ENCODE measurements at places on chromosomes 13 and 19.

DNA sequence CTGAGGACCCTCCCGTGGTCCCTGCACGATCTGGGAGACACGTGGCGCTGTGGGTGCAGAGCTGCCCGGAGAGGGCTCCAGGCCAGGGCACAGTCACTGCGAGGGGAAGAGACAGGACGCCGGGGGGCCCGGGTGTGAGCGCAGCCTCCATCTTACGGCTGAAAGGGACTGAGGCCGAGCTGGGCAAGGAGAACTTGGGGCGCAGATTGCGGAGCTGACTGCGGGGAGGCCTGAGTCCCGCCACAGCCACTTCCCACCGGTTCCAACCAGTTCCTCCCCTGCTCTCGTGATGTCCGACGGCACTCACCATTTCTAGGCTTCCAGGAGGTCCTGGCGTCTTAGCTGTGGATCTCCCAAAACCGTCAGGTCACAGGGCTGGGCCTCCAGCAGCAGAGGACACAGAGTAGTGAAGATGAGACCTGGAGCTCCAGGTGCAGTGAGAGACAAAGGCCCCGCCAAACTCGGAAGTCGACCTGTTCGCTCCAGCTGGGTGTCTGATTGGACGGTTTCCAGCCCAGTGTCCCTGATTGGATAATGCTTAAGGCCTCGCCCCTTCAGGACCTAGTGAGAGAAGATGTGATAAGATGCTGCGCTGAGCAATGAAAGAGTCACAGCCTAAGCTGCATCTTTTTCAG lies 4.8 kb upstream of the ZNF253 start:
- DNase-seq: no peak

DNA sequence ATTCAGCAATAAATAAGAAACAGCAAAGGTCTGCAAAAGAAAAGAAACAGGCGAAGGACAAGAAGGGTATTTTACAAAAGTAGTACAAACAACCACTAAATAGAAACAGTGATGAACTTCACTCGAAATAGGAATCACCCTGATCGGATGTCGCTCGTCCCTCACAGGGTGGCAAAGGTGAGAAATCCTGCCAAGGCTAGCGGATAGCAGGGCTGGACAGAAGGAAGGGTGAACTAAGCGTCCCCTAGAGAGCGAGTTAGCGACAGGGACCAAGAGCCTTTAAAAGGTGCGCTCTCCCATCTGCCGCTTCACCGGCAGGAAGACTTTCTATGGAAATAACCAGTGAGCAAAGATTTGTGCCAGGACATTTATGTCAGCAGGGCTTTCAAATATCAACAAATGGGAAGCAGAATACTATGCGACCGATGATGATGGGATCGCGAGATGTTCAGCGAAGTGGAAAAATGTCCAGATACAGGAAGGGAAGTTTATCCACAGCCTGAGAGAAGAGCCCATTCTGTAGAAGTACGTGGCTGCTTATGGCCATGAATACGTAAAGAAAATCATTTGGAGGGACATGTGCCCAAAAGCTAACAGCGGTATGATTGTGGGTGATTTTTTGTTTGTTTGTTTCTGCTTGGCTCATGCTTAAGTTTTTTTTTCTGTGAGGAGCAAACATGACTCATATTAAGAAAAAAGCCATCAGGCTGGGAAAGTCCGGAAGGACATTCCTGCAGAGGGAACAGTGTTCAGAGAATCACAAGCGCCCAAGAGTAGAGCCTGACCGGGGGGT lies 18.9 kb downstream of the ELAVL1 start:
- DNase-seq: no peak

DNA sequence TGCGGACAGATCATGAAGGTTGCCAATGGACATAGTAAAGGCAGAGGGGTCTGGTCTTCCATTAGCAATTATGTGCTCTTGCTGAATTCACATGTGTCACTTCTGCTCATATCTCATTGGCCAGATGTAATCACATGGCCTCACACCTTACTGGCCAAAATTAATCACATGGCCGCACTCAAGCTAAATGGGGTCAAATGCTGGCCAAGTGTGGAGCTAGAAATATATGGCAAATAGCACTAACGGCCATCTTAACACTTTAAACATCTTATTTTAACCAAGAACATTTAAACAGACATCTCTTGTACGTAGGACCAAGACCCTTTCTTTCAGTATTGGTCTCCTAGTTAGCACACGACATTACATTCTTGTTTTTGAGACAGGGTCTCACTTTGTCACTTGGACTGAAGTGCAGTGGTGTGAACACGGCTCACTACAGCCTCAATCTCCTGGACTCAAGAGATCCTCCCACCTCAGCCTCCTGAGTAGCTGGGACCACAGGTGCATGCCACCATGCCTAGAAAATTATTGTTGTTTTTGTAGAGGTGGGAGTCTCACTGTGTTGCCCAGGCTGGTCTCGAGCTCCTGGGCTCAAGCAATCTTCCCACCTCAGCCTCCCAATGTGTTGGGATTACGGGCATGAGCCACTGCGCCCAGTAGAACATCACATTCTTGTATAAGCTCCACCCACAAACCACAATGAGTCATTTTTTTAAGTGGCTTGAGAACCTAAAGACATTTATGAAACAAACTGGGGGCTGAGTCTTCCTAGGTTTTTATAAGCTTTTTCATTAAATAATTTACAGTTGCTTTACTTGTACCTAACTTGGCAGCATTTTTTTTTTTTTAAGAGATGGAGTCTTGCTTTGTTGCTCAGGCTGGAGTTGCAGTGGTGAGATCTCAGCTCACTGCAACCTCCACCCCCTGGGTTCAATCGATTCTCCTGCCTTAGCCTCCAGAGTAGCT lies 2.9 kb upstream of the PTOV1 start:
- no peak for DNase-seq

- no peak for DNase-seq
Observed at GRCh38 chr19:21677696-21678418, 89.5 kb downstream of the ZNF100 start.

- DNase-seq: no peak
Observed at GRCh38 chr13:39023761-39024160, 14.1 kb downstream of the PROSER1 start.

DNA sequence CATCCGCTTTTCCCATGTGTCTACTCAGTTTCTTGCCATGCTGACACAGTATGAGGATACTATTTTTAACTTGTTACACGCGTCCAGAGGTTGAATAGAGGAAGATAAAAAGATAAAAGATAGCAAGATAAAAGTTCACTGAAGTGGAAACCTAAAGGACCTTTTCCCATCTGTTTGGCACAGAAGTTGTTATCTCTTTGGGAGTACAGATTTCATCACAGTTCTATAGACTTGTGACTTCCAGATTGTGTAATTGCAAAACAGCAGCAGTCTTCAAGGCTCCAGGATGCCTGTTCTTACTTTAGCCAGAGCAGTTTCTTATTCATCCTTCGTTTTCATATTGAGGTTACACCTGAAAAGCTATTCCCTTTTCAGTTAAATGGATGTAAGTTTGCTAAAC lies 369.2 kb downstream of the GPC5 start:
- DNase-seq: no peak

- DNase-seq: no peak
Observed at GRCh38 chr19:19067276-19068072, 3.7 kb downstream of the SLC25A42 start.

GRCh38 chr13:50529154-50529882 lies 314.2 kb downstream of the DLEU7 start:
- DNase-seq: peak; percentile 38

DNA sequence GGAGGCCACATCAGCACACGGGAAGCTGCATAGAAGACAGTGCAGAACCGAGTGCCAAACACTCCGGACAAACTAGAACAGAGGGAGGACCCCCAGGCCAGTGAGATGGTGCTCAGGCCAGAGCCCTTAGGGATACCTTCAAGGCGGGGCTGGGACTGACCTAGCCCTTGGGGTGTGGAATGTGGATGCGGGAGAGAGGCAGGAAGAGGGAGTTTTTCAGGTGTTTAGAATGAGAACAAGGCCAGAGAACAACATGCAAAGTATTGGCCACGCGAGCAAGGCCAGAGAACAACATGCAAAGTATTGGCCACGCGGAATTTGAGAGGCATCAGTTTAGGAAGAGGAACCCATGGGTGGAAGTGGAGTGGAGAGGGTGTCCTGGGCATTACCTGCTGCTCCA lies 65.1 kb upstream of the ATP12A start:
- no peak for DNase-seq

- DNase-seq: no peak
Observed at GRCh38 chr13:24184882-24185281, 24.4 kb downstream of the SPATA13 start.

GRCh38 chr13:36819739-36820090 lies 693 bp downstream of the RFXAP start:
- DNase-seq: no peak

DNA sequence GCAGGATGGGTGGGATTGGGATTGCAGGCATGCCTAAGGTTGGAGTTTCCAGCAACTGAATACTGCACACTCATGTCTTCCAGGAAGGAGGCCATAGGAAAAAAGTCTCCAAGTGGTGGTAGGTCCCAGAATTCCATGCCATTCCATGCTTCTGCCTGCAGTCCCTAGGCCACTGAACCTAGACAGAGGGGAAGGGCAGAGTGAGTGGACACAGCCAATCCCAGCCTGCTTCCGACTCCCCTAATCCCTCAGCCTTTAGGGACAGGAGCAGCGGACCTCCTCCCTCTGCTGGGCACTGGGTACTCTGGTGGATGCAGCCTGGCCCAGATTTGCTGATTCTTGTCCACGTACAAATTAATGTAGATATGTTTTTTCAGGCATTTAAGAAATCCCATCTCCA lies 17.0 kb downstream of the VSTM2B start:
- no peak for DNase-seq

- no peak for DNase-seq
Observed at GRCh38 chr13:21148557-21149258, 27.6 kb downstream of the SKA3 start.

- DNase-seq: no peak
Observed at GRCh38 chr19:33299051-33299688, 3.2 kb downstream of the CEBPA start.

- no peak for DNase-seq
Observed at GRCh38 chr19:39543477-39543857, 3.5 kb upstream of the EID2 start.

Data from NCI-H187 treated with DMSO at 0.1 percent for 48 hours (cell line).